ENCODE measurements at places on chromosomes 7 and 10.

DNA sequence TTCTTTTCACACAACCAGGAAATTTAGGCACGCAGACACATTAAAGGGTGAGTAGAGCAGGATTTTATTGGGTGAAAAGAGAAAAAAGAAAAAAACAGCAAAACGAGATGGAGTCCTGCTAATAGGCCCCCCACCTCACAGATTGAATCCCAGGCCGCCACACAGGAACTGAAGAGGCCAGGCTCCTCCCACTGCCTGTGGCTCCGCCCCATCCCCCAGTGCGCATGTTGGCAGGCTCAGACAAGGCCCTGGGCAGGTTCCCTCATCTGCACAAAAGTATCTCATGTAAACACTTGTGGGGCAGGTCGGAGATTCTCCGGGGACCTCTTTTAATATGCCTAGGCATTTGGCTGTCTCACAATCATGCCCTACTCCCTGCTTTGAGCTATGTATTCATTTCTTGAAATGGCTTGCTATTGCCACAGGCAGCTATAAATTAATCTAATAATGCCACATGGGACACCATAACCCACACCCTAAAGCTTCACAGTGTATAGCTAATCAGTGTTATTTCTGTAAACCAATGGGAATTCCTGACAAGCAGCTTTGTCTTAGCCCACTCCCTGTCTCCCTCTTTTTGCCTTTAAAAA, 76.2 kb upstream of the KIF5B start:
- peaks cover 10% of the 10 kb centered on the region for H3K4me1 ChIP-seq
- H3K36me3 ChIP-seq: no peaks in the 10 kb centered on the region
- H3K4me3 ChIP-seq: no peak overlapping the region
- H3K27ac ChIP-seq: no peak overlapping the region
- DNase-seq: no peak

GRCh38 chr10:116398224-116398623, 29.4 kb upstream of the PNLIPRP3 start:
- H3K27me3 ChIP-seq: no peaks in the 10 kb centered on the region
- H3K36me3 ChIP-seq: no peaks in the 10 kb centered on the region
- H3K27ac ChIP-seq: no peak overlapping the region
- no peak overlapping the region for H3K4me3 ChIP-seq
- H3K4me1 ChIP-seq: no peaks in the 10 kb centered on the region

DNA sequence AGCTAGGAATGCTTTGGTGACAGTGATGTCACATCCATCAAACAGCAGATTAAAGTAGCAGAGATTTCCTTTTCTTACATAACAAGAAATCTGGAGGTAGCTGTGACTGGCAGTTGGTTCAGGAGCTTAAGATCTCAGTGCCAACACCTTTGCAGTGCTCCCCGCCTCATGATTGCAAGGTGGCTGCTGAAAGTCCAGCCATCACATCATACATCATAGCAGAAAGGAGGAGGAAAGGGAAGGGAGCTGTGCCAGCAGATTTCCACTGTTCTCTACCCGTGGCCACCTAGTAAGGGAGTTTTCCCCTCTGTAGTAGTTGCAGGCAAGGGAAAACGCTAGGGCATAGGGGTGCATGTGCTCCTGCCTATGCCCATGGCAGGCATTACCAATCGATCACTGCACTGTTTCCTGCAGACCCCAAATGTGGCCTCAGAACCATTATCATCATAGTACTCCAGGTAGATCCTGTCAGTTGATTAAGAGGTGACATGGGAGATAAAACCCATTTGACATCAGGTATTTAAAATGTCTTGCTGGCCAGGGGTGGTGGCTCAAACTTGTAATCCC, 57.9 kb upstream of the GTF2IRD1 start:
- no peaks in the 10 kb centered on the region for H3K4me1 ChIP-seq
- H3K27ac ChIP-seq: no peak overlapping the region
- H3K4me3 ChIP-seq: no peak overlapping the region
- no peak for DNase-seq

GRCh38 chr7:12571691-12572090, 1.2 kb downstream of the SCIN start:
- no peak overlapping the region for H3K27ac ChIP-seq
- no peaks in the 10 kb centered on the region for H3K36me3 ChIP-seq
- no peak overlapping the region for H3K4me3 ChIP-seq
- peaks cover 62% of the 10 kb centered on the region for H3K27me3 ChIP-seq

DNA sequence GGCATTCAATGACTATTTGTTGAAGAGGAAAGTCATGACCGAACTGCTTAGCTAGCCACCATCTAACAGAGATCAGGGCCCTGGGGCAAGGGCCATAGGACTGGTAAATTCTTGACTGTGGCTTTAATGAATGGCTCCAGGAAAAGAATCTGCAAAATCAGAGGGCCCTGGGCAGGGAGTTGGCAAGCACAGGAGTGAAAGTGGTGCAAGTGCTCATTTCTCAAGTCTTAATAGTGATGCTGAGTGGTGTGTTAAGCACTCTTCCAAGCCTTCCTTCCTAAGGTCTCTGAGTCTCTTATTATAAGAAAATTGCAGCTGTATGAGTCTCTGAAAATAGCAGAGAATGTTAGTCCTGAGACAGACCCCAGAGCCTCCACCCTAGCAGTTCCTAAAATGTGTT, 46.3 kb upstream of the EGR2 start:
- no peaks in the 10 kb centered on the region for H3K27me3 ChIP-seq
- no peaks in the 10 kb centered on the region for H3K36me3 ChIP-seq
- no peak overlapping the region for H3K4me3 ChIP-seq
- H3K27ac ChIP-seq: no peak overlapping the region
- DNase-seq: no peak

DNA sequence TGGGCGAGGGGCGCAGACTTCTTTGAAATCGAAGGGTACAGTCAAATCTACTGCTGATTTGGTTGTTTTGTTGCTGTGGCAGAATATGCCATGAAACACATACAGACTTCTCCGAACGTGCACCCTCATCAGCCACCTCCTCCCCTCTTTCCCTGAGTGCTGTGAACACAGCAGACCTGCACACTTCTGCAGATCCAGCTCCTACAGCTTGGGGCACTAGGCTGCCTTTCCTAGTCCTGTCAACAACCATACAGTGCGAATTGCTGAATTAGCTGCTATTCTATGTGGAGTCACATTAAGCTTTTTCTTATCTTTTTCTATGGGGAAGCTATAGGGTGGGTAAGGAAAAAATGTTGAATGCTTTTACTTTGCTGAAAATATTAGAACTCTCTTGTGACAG, 57.5 kb downstream of the COL17A1 start:
- no peaks in the 10 kb centered on the region for H3K27me3 ChIP-seq
- no peak for DNase-seq
- peaks cover 76% of the 10 kb centered on the region for H3K36me3 ChIP-seq
- H3K4me1 ChIP-seq: peaks cover 15% of the 10 kb centered on the region
- peak overlapping the region; percentile 67 for H3K27ac ChIP-seq
- no peak overlapping the region for H3K4me3 ChIP-seq

GRCh38 chr7:22481726-22482125, 18.3 kb downstream of the STEAP1B start:
- no peak overlapping the region for H3K4me3 ChIP-seq
- peaks cover 8% of the 10 kb centered on the region for H3K4me1 ChIP-seq
- H3K27ac ChIP-seq: no peak overlapping the region
- no peak for DNase-seq

- H3K4me3 ChIP-seq: no peak overlapping the region
- H3K27ac ChIP-seq: no peak overlapping the region
- no peaks in the 10 kb centered on the region for H3K36me3 ChIP-seq
- no peak for DNase-seq
- H3K4me1 ChIP-seq: peaks cover 2% of the 10 kb centered on the region
- peaks cover 18% of the 10 kb centered on the region for H3K27me3 ChIP-seq
Observed at GRCh38 chr10:44935966-44936295, 23.7 kb upstream of the RASSF4 start.

DNA sequence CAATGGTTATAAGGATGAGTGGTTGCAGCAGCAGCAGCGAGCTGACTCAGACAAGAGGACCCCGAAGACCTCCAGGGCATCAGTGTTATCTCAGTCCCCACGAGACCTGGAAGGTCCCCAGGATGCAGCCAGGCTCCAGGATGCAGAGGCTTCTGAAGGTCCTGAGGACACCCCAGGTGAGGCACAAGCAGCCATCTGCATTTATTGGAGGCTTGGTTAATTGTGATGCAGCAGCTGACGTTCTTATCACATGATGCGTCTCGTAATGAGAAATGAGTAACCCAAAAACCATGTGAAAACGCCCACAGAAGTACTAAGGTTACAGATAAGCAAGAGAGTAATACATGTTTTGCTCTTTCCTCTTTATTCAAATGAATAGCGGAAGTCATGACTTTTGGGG, 17.4 kb downstream of the C7orf57 start:
- no peaks in the 10 kb centered on the region for H3K27me3 ChIP-seq
- peak overlapping the region; percentile 55 for H3K27ac ChIP-seq
- H3K4me1 ChIP-seq: peaks cover 17% of the 10 kb centered on the region
- no peak for DNase-seq

GRCh38 chr7:132349075-132349474, 227.2 kb downstream of the PLXNA4 start:
- no peaks in the 10 kb centered on the region for H3K4me1 ChIP-seq
- no peak overlapping the region for H3K4me3 ChIP-seq
- H3K27ac ChIP-seq: no peak overlapping the region
- peaks cover 34% of the 10 kb centered on the region for H3K27me3 ChIP-seq
- no peaks in the 10 kb centered on the region for H3K36me3 ChIP-seq
- DNase-seq: no peak

GRCh38 chr7:3067606-3068380, 24.1 kb upstream of the CARD11 start:
- H3K36me3 ChIP-seq: no peaks in the 10 kb centered on the region
- H3K4me3 ChIP-seq: no peak overlapping the region
- no peaks in the 10 kb centered on the region for H3K27me3 ChIP-seq
- no peak for DNase-seq
- peak overlapping the region; percentile 78 for H3K27ac ChIP-seq

Data from activated T-cell treated with anti-CD3 and anti-CD28 coated beads, Interleukin-2, amount 50 U/mL, for 24 hours (primary cell).